GM03348 (cell line): ENCODE measurements at places on chromosomes 13 and 19.

DNA sequence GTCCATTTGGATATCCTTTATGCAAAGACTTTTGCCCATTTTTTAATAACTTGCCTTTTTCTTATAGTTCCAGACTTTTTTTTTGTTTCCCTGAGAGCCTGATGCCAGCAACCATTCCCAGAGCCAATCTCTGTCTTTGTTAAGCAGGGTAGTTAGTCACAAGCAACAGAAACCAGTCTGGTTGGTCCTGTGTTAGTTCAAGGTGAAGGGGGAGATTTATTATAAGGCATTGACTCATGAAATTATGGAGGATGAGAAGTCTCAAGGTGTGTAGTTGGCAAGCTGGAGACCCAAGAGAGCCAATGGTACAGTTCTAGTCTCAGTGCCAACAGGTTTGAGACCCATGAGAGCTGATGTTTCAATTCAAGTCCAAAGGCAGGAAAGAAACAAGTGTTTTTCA, 33.0 kb downstream of the GPR12 start:
- DNase-seq, result no peak

- no peak for DNase-seq
Measured at GRCh38 chr19:47687906-47688305, 25.3 kb upstream of the EHD2 start.

DNA sequence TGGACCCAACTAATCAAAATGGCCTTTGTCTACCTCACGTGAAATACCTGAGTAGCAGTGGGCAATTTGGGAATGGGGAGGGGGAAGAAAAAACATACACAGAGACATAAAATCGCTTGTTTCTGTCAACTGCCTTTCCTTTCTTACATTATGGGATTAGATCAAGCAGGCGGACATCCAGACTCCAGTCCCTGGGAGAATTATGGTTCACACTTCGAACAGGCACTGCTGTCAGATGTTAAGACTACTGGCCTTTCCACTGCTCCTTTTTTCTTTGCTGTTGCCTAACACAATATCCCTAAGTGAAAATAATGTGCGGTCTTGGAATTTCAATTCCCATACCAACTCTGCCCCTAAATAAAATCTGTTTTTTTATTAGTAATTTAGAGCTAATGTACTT, 1719.7 kb upstream of the SLC10A2 start:
- DNase-seq, result no peak

- DNase-seq, result peak; percentile 44
Measured at GRCh38 chr19:5480427-5480836, 25.2 kb downstream of the ZNRF4 start.

DNA sequence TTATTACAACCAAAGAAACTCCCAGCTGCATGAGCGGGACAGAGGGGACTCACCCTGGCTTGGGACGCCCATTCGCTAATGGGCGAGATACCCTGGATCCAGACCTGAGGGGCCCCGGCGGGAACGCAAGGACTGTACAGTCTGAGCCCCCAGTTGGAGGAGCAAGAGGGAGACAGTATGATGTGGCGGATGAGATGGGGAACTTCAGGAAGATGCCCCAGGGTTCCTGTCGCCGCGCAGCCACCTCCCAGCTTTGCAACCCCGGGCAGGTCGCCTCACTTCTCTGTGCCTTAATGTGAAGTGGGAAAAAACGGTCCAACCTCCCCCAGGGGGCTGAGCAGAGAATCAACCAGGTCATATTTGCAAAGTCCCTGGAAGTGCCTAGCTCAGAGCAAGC, 2.5 kb downstream of the NPAS1 start:
- DNase-seq, result no peak
